ENCODE measurements at places on chromosomes 3 and 15. TPM values are rescaled to one million over a fixed set of nuclear protein-coding genes. Genes with fewer than 3 reads are reported as not detected.

DNA sequence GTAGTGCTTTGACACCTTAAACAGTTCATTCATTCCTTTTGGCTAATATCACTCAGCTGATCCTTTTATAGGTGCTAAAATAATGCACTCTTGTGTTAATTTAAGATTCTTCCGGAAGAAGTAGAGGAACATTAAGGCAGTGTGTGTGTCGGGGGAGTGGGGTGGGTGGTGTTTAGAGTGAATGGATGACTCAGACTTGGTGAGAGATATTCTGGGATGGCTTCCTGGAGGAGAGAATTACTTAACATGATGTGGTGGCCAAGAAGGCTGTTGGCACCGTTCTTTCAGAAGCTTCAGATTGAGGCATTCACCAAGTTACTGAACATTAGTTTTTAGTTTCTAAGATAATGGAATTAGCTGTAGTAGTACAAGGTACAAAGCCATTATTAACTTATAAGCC, 125.6 kb upstream of the ROPN1 start:
- DNase-seq, result peak; percentile 39

DNA sequence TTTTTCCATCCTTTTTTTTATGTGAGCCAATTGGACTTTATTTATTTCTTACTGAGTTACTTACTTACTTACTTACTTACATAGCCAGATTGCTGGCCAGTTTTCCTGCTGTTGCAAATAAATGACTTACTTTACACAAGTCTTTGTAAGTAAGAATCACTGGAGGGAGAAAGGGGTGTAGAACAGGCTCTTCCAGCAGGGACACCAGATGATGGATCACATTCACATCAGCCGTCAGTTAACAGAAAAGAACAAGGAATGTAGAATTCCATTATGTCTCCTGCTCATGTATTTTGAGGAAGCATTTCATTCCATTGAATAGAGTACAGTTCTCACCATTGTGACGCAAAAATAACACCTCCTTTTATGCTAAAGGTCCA, 188.6 kb downstream of the FNDC3B start:
- DNase-seq, result no peak

The SKOR1 gene
- total RNA-seq, result under 0.01 TPM

The HHATL gene
- total RNA-seq, result not detected

The ADAMTSL3 gene
- total RNA-seq, result 1.2 TPM

The DZIP3 gene
- total RNA-seq, result 1.3 TPM

All from bronchial epithelial cell (primary cell).